ENCODE measurements at places on chromosomes 2 and 18.

DNA sequence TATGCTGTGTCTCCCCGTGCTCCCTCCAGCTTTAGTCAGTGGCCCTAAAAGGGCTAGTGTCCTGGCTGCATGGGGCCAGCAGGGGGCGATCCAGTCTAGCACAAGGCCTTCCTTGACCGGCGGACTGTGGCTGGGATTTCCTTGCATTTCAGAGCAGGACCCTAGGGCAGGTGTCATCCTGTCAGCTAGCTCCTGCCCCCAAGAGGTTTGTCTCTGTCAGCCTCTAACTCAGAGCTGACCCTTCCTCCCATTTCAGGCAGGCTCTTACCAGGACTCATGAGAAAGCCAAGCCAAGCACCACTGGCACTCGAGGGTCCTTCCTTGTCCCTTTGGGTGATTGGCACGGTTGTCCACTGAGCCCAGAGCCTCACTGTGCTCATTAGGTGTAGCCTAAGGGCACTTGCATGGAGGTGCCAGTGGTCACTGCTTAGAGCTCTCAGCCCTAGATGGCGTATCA is 140.3 kb downstream of the RPIA start:
- DNase-seq: peak; percentile 36

DNA sequence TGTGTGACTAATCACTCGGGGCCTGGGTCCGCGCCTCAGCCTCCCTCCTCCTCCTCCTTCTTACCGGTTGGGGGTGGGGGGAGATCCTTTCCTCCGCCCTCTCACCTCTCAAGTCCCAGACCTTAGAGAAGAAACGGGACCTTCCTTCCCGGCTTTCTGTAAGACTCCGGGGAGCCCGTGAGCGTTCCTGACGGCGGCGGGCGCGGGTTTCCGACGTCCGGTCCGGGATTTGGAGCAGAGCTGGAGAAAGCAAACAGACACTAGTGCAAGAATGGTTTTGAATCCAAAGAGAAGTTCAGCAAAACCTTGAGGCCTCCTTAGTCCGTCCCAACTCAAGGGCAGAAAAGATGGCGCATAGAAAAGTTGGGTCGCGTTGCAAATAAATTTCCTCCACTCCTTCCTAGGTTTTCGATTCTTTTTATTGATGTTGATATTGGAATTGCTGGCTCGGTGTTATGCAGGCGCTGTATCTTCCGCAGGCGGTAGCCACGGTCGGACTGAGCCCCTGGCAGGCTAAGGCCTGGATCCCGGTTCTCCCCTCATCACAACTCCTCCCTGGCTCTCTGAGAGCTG is 2.0 kb downstream of the DLX1 start:
- no peak for DNase-seq

DNA sequence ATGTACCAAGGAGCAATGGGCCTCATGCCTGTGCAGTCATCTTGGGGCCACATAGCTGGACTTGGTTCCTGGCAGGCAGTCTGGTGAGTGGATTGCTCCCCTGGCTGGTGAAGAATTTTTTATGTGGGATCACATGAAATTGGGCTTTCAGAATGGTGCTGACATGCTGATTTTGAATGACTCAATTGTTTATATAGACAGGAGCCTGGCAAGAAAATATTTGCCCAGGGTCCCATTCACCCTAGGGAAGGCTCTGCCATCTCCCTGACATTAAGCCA is 266.9 kb downstream of the DYSF start:
- no peak for DNase-seq

DNA sequence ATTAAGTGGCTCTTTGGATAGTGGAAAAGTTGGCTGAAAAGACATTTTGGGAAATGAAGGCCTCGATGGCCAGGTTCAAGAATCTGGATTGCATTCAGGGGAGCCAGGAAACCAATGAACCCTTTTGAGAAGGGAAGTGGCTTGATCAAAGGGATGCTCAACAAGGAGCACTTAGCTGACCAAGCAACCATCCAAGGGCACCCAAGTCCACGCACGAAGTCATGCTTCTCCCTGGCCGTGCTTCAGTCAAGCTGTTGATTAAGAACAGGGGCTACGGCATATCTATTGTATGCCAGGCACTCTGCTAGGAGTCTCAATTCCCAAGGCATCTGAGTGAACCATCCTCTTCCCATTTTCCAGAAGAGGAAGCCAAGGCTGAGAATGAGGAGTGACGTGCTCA is 185.8 kb upstream of the GLI2 start:
- no peak for DNase-seq

DNA sequence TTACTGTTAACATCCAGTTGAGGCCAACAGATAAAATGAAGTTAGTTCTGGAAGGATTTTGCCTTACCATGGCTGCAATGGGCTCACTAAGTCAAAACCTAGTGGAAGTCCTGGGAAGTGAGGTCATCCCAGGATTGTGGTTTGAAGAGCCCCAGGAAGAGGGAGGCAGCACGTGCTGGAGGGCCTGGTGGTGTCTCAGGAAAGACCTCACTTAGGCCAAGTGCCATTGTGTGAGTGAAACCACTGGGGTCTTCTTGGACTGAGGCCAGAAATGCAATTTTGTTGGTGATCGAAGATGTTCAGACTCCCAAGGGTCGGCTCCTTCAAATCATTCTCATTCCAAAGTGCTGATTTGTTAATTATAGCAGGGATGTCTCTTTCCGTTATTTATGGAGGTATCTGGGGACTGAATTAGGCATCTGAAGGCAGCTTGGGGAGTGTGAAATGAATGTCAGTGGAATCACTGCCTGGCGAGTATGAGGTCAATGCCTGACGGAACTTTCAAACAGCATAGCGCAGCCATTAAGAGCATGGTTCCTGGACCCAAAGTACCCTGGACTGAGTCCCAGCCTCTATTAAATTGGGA is 60.0 kb downstream of the IL1R2 start:
- no peak for DNase-seq

DNA sequence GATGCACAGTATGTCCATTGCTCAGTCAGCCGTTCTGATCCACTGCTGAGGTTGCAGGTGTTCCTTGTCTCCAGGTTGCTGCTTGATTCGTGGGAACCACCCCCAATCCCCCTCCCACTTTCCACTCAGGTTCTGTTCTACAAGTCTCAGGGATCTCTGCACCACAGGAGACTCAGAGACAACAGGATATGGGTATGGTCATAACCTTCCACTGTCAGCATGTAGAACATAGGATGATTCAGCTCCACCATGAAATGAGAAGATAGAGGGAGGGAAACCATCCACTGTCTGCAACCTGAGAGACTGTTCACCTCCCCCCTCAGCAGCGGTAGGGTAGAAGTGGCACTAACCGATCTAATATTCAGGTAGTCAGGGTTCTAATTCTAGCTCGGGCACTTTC is 19.0 kb upstream of the KLF7 start:
- DNase-seq: no peak

GRCh38 chr2:23351388-23352141 is 33.4 kb upstream of the KLHL29 start:
- peak; percentile 56 for DNase-seq
